T-helper 9 cell (primary cell): ENCODE measurements at places on chromosomes 2 and 18.

GRCh38 chr2:159879051-159879604, 81.1 kb upstream of the CD302 start:
- DNase-seq, result no peak

DNA sequence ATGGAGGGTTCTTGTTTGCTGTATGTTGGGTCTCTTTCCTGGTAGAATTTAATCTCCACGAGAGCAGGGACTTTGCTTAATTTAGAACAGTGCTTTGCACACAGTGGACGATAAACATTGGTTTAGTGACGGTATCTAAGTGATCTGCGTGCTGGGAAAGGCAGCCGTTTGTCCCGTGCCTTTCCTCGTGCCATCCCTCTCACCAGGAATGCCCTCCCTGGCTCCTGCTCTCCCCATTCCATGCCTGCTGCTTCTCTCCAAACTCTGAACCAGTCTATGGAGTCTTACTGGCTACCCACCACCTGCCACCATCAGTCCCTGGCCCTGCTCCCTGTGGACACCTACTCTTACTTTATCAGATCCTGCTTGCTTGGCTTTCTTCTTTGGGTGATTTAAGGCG, 27.3 kb upstream of the TNP1 start:
- no peak for DNase-seq

- DNase-seq, result no peak
Observed at GRCh38 chr2:101175991-101176390, 24.8 kb upstream of the TBC1D8 start.

DNA sequence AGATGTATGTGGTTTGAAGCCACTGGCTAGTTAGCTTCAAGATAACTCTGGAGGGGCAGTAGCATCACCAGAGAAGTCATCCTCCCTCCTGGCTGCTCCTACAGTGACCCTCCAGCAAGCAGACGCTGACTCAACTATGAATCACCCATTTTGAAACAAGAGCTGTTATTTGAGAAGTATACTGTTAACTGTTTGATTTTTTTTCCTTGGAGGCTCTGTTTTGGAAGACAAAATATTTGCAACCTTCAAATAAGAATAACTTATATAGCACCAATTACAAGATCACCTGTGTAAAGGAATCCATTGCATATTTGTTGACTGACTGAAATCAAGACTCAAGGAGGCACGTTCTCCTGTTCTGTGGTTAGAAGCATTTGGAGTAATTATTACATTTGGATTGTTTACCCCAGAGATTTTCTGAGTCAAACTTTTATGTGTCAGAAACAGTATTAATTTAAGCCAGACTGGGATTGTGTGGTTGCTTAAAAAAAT, 313.8 kb downstream of the MTX2 start:
- no peak for DNase-seq

DNA sequence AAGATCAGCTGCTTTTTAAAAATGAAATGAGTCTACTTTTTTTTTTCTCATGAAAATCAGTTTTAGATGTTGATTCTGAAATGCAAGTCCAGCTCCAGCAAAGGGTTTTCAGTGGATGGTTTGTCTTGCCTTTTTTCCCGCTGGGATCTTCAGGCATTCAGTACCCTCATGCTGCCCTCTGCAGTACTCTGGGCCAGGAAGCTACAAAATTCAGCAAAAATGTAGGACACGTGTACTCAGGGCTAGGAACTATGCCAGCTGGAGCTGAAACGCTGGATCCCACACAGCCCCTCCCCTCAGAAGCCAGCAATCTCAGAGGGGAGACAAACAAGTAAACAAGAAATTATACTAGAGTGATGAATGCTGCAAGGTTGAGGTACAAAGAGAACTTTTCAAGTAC, 97.3 kb downstream of the MMADHC start:
- DNase-seq, result no peak

- no peak for DNase-seq
Observed at GRCh38 chr18:1394966-1395365, 490.3 kb downstream of the ADCYAP1 start.

DNA sequence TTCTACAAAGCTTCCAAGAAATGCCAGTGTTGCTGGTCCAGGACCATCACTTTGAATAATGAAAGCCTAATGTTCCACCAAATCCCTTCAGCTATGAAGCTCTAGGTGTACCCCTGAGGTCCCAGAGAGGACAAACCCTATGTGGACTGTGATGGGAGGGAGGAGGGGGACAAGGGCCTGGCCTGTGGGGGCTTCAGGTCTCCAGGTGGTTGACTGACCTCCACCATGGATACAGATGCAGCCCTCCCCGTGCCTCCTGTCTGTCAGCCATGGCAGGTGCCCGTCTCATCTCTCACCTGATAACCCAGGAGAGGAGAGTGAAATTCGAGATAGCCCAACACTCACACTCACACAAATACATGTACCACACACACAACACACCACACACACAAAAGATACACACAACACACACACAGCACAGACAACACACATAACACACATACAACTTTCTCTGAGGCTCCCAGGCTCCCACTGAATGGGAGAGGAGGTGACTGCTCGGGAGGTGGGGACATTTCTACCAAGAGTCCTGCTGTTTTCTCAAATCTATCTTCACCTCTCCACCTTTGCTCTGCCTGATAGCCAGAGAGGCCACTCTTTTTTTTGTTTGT, 12.8 kb upstream of the RHOB start:
- DNase-seq, result no peak

DNA sequence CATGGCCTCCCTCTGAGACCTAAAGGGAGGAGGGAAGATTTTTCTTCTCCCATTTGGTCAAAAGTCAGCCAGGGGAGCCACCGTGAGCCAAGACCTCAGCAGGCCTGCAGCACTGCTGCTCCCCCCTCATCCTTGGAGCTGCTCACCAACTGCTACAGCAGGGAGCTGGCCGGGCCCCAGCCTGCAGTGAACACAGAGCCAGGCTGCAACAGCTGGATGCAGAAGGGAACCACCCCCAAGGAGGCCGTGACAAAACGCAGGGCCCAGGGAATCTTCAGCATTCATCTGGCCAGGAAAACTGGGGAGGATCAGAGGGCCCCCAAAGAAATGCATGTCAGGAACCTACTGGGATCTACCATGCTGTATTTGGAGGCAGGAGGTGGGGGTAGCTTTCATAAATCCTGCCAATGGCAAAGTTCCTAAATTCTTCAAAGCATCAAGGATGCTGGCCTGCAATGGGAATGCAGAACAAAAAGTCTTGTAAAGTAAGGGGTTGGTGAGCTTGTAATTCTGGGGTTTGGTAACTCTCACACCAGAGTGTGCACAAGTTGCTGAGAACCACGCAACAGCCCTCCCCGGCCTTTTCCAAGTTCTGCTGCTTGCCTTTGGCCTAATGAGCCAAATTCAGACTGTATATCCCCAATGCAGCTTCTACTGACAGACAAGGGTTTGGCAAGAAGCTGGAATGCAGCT, 61.0 kb downstream of the CACNB4 start:
- DNase-seq, result no peak

GRCh38 chr2:1510176-1510575, 96.9 kb downstream of the TPO start:
- no peak for DNase-seq

- DNase-seq, result no peak
Observed at GRCh38 chr2:100106460-100106859, 35.9 kb downstream of the AFF3 start.

- DNase-seq, result no peak
Observed at GRCh38 chr2:72747344-72747743, 78.5 kb downstream of the EXOC6B start.

DNA sequence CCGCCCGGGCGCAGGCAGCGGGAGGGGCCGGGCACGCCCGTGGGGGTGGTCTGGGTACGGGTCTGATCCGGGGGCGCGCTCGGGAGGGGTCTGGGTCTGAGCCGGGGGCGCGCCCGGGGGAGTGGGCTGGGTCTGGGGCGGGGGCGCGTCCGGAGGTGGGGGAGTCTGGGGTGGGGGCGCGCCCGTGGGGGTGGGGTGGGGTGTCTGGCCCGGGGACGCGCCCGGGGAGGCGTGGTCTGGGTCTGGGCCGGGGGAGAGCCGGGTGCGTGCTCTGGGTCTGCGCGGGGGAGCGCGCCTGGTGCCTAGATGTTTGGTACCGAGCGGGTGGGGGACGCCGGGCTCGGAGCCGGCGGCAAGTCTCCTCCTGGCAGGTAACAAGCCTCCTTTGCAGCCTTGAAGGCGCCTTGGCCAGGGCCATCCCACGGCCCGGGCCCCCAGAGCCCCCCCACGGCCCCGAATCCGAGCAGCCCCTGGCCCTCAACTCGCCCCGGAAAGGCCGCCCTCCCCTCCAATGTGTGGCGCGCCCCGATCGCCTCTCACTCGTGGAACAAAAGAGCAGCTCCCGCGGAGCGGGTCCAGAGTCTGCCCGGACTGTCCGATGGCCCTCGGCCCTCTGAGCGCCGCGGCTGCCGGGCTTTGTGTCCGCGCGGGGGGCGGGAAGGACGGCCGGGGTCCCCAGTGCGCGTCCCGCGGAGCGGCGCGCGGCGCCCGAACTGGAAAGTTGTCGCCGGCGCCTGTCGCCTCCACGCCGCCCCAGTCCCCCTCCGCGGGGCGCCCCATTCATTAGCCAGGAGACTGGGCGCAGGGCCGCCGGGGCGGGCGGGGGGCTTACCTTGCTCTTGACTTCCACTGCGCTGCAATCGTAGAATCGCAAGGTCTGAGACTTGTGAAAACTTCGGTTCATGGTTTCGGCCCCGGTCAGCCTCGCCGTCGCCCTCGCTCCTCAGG, 595 bp downstream of the PARD6G start:
- no peak for DNase-seq

DNA sequence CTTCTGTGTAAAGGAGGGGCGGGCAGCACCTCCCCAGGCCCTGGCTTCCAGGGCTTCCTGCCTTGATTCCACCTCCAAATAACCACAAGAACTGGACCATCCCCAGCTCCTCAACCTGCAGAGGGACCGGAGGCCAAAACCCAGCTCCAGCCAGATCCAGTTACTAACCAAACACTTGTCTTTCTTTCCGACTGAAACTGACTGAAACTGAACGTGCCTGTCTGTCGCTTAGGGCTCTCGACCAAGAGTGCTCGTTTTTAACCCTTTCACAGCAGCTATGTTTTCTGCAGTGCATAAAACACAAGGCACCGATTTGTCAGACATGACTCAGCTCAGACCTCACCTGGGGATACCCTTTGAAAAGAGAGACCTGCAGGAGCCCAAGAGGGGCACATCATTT, 249.9 kb upstream of the SIX2 start:
- no peak for DNase-seq

GRCh38 chr18:29496152-29496680, 1319.3 kb upstream of the CDH2 start:
- no peak for DNase-seq

- DNase-seq, result no peak
Observed at GRCh38 chr2:17149945-17150344, 368.3 kb downstream of the RAD51AP2 start.

DNA sequence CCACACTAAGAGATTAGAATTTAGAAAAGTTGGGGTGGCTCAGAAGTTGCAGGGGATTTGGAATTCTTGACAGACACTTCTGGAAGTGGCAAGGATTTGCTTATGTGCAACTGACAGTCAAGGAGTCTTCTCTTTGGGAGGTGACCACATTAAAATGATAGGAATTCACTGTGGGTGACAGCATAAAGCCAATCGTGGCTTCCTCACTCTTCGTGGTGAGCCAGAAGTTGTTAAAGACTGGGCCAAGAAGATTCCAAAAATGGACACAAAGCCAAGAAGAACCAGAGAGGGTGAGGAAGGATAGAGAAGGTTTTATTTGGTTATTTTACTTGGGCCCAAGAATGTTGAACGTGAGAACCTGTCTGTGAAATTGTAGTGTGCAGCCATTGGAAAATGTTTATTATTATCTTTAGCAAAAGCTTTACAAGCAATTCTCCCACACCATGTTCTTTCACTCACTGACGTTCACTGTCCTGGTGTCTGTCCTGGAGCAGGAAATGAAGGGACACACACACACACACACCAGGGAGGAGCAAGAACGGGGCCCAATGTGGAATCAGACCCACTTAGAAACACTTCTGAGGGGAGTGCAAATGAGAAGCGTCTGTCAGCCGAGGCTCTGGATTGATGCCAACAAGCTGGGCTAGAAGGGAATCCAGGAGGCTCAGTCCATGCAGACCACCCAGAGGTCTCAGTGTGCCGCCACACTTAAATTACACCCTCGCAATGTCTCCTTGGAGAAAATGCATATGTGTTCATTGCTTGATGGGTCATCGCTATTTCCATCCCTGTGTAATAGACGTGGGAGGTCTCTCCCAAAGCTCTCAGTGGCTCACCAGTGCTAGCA, 37.2 kb downstream of the STEAP3 start:
- no peak for DNase-seq

DNA sequence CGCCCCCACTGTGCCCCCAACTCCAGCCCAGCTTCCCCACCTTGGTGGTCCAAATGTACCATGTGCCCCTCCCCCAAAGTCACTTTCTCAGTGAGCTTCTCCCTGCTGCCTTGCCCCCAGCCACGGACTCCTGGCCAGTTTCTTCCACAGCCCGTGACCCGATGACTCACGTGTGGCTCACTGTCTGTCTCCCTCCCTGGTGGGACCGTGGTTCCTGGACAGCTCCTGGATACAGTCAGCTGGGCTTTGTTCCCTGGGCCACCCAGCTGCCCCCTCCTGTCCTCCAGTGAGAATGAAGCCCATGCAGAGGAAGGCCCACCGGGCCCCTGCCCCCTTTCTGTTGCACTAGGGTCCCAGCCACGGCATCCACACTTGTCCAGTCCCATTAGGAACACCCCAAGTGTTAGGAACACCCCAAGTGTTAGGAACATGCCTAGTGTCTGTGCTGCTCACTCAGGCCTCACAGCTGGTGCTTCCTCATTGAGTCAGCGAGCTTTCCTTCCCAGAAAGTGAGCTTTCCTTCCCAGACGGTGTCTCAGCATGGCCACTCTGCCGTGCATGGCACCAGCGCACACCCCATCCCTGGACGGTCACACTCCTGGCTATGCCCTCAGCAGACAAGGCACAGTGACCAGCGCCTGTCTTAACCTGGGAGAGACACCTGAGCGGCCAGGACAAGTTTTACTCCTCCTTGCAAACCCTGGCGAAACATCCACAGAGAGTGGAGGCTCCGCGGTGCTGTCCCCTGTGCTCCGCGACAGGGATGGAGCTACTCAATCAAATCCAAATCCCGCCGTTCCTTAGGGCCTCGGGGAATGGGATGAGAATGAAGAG, 44.8 kb upstream of the CTDP1 start:
- no peak for DNase-seq

DNA sequence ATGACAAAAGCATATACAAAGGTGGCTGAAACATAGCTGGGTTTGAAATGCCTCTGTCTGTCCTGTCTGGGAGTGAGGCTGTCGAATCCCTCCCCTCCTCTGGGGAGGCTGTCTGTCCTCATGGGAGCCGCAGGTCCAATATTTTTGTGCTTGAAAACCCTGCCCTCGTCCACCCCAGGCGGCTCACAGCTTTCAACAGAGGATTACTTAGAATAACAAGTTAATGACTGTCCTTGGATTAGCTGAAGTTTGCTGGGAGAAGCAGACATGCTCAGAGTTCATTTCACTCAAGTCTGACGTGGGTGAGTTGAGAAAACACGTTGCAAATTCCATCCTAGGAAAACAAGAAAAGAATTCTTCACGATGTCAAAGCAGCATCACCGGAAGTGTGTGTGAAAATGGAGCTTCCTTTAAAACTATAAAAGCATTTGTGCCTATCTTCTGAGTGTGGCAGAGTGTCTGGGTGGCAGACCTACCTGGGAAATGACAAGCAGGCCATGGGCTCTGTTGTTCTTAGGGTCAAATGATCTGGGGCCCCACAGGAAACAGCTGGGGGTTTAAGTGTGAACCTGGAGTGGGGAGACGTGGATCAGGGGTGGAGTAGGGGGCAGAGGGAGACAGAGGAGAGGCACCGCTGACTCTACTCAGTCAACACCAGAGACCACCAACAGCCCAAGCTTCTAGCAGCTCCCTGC, 77.1 kb downstream of the DDX1 start:
- DNase-seq, result no peak
